ENCODE measurements at places on chromosomes 6 and 20.

DNA sequence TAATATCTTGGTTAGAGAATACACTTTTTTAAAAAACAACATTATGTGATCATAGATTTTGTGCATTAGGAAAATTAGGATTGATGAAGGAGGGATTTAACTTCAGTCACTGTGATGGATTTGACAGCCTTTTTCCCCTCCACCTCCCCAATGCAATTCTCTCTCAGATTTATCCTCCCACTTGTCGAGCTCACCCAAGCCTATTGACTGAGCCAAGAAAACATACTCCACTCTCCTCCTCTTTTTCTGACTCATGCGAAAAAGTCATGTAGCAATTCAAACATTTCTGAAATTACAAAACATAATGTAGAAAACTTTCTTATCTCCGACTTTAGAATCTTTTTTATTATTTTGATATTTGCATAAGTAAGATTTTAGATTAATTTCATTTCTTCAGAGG lies 24.1 kb downstream of the KLHL32 start:
- no peak for DNase-seq

DNA sequence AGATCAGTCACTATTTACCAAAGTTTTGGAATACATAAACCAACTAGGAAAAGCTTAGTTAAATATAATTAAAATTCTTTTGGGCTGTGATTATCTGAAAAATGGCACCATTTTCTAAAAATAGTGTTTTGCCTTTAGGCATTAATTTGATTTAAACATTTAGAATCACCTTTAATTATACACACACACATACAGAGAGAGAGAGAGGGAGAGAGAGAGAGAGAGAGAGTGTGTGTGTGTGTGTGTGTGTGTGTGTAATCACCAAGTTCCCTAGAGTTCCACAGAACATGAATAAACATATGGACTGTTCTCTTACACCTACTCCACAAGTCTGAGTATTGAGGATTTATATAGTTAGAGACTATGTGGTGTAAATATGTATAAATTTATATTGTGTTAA lies 141.2 kb upstream of the ATXN1 start:
- no peak for DNase-seq

- no peak for DNase-seq
These were observed 7.7 kb downstream of the PROCR start for GRCh38 chr20:35179292-35180212.

DNA sequence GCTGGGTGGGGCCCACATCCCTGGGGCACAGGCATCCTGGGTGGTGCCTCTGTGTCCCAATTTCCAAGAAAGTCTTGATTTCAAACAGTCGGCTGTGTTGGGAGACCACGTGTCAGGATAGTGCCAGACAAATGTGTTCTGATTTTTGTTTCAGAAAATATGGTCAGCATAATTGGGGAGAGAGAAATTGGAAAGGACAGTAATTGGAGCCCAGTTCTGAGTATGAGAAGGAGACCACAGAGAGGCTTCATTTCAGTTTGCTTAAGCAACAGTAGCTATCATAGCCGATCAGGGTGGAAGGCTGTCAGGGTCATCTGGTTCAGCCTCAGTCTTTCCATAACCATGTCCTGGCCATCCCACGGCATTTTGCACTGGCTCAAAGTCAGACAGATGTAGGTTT lies 220.7 kb downstream of the CDC5L start:
- DNase-seq: no peak

DNA sequence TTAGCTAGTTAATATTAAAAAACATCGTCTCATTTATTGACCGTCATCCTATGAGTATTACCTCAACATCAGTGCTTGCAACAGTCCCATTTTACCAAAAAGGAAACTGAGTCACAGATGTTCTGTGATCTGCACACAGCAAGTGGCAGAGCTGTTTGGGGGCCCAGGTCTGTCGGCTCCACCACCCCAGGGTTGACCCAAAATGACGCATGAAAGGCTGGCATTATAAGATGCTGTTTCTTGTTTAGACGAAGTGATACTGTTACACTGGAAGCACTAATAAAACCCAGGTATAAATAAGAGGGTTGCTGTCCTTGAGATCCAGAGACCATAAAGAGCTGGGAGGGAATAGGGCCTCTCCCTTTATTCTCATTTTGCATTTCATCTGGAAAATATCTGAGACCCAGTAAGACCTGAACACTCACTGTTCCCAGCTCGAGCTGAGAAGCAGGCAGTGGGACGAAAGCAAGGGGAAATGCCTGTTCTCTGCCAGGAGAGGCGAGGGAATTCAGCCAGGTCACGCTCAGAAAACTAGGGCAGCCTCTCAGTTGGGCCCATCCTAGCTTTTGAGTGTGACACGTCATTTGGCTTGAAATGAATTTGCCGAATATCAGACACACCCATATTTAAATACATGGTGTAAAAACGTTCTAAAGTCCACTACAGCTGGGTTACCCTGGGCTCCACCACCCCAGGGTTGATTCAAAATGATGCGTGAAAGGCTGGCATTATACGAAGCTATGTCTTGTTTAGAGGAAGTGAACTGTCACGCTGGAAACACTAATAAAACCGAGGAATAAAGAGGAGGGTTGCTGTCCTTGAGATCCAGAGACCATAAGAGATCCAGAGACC lies 1.4 kb upstream of the MICAL1 start:
- DNase-seq: no peak

- peak; percentile 87 for DNase-seq
These were observed 6.5 kb downstream of the PEDS1 start for GRCh38 chr20:50146732-50147662.

DNA sequence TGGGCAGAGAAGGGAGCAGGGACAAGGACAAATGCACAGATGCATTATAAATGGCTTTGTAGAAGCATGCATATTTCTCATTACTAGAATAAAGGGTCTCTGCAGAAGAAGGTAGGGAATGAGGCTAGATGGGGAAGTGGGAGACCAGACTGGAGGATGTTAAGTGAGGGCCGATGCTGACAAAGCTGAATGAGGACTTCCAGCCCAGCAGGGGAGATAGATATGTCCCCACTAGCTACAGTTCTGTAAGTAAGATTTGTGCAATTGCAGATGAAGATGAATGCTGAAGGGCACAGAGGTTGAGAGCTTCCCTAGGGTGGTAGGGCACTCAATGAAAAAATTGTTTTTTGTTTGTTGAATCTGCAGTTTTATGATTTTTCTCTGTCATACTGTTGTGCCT lies 16.9 kb downstream of the ADGRG6 start:
- DNase-seq: no peak

- no peak for DNase-seq
These were observed 661 bp upstream of the PPP1R14C start for GRCh38 chr6:150142097-150142669.

All from activated CD8-positive, alpha-beta T cell treated with anti-CD3 and anti-CD28 coated beads for 36 hours (primary cell).